ENCODE measurements at places on chromosomes 5 and 9.

GRCh38 chr9:136916330-136917184 lies 28.0 kb downstream of the FBXW5 start:
- H3K4me1 ChIP-seq: peaks cover 1% of the 10 kb centered on the region
- no peak for DNase-seq
- no peak overlapping the region for H3K4me3 ChIP-seq
- H3K27me3 ChIP-seq: no peaks in the 10 kb centered on the region
- no peak overlapping the region for H3K27ac ChIP-seq
- H3K36me3 ChIP-seq: peaks cover 60% of the 10 kb centered on the region

GRCh38 chr9:93254061-93254481 lies 70.1 kb downstream of the WNK2 start:
- no peak overlapping the region for H3K4me3 ChIP-seq
- no peak for DNase-seq
- no peaks in the 10 kb centered on the region for H3K4me1 ChIP-seq
- H3K27ac ChIP-seq: no peak overlapping the region
- peaks cover 5% of the 10 kb centered on the region for H3K27me3 ChIP-seq

DNA sequence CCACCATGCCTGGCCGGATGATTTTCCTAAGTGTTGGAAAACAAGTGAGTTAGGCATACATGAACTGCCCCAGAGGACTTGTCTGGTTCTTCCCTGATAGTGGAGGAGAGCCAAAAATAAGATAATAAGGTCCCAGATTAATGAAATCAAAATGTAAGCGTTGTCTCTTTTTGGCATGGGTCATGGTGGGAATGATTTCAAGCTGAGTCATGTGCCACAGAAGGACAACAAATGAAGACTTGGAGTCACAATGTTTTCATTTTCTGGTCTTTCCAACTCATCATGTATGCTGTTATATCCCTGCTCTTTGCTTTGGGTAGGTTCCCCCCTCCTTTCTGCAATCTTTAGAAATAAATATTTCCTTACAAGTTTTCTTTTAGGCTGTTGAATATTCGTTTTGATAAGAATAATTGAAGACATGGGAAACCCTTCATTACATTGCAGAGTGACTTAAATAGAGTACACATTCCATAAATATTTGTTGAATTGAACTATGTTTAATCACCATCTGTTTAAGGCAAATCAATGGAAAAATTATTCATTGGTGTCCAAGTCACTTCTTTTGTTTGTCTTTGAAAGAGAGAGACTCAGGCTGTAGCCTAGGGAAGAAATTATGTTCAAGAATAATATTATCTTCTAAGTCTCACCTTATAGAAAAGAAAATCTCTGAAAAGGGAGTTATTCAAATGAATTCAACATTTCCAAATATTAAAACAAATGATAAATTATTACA lies 196.3 kb downstream of the CSNK1G3 start:
- H3K4me3 ChIP-seq: no peak overlapping the region
- no peaks in the 10 kb centered on the region for H3K36me3 ChIP-seq
- peak overlapping the region; percentile 1 for H3K27ac ChIP-seq
- H3K27me3 ChIP-seq: no peaks in the 10 kb centered on the region

GRCh38 chr5:146048994-146049703 lies 56.2 kb downstream of the PLAC8L1 start:
- no peak overlapping the region for H3K4me3 ChIP-seq
- H3K4me1 ChIP-seq: peaks cover 12% of the 10 kb centered on the region
- H3K27ac ChIP-seq: no peak overlapping the region
- no peaks in the 10 kb centered on the region for H3K27me3 ChIP-seq

DNA sequence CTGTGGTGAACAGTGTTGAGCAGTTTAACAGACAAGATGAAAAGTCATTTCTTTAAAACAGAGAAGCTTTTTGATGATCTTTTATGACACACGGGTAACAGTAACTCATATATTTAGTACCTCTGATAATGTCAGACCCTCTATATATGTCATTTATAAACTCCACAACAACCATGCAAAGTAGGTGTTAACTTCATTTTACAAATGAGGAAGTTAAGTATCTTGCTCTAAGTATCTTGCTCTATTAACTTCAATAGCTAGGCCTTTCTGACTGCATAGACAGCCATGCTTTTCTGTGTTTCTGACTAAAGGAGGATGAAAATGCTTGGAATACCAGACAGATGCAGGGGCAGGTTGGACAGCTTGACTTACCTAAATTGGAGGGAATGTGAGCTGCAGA lies 1.8 kb downstream of the NUDT2 start:
- H3K27me3 ChIP-seq: no peaks in the 10 kb centered on the region
- DNase-seq: no peak
- no peak overlapping the region for H3K4me3 ChIP-seq
- no peak overlapping the region for H3K27ac ChIP-seq
- no peaks in the 10 kb centered on the region for H3K36me3 ChIP-seq

DNA sequence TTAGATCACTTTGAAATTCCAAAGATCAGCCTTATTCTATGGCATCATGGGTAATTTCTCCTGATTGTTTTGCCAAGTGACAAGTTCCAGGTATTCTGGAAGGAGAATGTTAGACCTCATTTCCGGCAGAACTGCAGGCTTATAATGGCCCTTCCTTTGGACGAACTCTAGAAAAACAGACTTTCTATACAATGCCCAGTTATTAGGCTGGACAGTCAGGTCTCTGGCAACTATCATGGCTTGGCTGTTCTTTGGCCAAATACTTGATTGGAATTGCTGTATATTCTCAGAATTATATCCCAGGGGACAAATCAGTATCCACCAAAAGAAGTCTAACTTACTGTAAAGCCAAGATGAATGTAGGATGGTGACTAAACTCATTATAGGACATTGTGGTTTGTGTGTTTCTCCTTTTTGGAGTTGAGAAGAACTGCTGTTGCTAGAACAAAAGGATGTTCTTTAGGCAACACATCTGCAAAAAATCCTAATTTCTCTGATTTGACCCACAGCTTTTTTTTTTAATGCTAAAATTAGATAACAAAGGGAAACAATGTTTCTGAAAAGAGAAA lies 69.0 kb downstream of the ADAMTSL1 start:
- H3K4me3 ChIP-seq: no peak overlapping the region
- H3K36me3 ChIP-seq: peaks cover 57% of the 10 kb centered on the region
- no peaks in the 10 kb centered on the region for H3K27me3 ChIP-seq
- peak overlapping the region; percentile 42 for H3K27ac ChIP-seq
- H3K4me1 ChIP-seq: peaks cover 1% of the 10 kb centered on the region

- no peak for DNase-seq
- H3K4me1 ChIP-seq: peaks cover 2% of the 10 kb centered on the region
- no peaks in the 10 kb centered on the region for H3K36me3 ChIP-seq
- H3K27ac ChIP-seq: no peak overlapping the region
- H3K4me3 ChIP-seq: no peak overlapping the region
Observed at GRCh38 chr5:71744009-71744790, 25.1 kb downstream of the CARTPT start.

DNA sequence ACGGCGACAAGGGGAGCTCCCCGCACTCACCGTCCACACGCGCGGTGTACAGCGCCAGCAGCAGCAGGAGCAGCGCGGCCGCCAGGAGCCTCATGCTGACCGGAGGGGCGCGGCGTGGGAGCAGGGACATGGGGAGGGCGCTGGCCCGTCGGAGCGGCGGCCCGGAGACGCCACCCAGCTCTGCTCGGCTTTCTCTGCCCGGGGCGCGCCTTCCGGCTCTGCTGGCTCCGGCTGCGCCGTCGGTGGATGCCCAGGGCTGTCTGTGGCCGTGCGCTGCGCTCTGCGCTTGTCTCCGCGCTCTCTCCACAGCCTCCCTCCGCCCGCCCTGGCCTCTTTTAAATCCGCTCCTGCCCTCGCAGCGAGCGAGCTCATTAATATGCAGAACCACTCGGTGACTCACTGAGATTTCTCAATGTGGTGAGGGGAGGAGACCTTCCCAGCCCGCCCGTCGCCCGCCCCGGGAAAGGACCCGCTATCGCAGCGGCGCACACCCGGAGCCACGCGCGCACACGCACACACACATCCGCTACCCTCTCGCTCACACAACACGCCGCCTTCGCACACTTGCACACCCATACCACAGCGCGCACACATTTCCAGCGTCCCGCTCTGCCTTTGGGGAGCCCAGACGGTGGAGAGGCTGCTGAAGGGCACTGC lies at the start of gene CXCL14:
CXCL14 (minus strand) TSS at position 307 of the 657 bp plus-strand sequence; CDS start at position 94, 213 bp downstream.
- H3K27ac ChIP-seq: no peak within 1 kb of the TSS
- H3K36me3 ChIP-seq: no peaks in the 10 kb centered on the region
- H3K4me3 ChIP-seq: peak within 1 kb of the TSS; percentile 70
- peaks cover 83% of the 10 kb centered on the region for H3K27me3 ChIP-seq
- DNase-seq: peak; percentile 57

DNA sequence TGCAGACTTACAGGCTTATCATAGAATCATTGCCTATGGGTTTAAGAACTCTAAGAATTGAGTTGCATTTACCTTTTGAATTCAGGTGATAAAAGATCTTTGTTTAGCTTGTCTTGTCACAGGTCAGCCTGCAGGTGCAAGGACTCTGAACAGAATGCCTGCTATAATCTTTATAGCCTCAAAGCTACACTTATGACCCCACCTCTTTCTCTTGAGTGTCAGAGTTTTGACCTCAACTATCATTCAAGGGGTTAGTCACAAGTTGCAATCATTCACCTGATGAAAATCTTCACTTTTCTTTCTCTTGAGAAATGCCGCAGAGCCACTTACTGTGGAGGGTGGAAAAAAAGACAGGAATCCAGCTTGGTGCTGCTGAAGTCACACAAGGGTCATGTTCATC lies 49.5 kb downstream of the ERCC6L2 start:
- no peak overlapping the region for H3K4me3 ChIP-seq
- DNase-seq: no peak
- no peak overlapping the region for H3K27ac ChIP-seq

- H3K4me1 ChIP-seq: peaks cover 69% of the 10 kb centered on the region
- H3K27me3 ChIP-seq: peaks cover 6% of the 10 kb centered on the region
- DNase-seq: no peak
Observed at GRCh38 chr9:136107953-136108647, 10.6 kb downstream of the TMEM250 start.

GRCh38 chr5:56164376-56164775 lies 68.8 kb downstream of the ANKRD55 start:
- H3K27me3 ChIP-seq: no peaks in the 10 kb centered on the region
- no peak overlapping the region for H3K27ac ChIP-seq
- peaks cover 1% of the 10 kb centered on the region for H3K4me1 ChIP-seq
- peak; percentile 53 for DNase-seq
- H3K4me3 ChIP-seq: no peak overlapping the region
- H3K36me3 ChIP-seq: no peaks in the 10 kb centered on the region

- H3K4me3 ChIP-seq: no peak overlapping the region
Observed at GRCh38 chr5:167964529-167964928, 326.9 kb upstream of the WWC1 start.

DNA sequence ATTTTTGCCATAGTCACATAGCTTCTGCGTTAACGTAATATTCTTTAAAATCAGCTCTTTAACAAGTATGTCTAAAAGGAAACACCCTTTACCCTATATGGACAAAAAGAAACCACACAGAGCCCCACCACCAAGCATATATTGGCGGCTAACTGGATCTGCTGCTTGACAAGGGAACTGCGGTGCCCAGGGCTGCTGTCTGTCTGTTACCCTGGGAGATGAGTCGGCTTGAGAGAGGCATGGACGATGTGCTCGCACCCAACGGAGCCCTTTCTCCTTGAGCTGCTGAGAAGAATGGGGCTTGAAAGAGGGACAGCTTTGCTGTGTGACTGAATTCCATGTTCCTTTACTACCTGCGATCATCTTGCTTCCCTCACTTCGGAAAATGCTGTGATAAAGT lies 158.6 kb upstream of the SHB start:
- H3K36me3 ChIP-seq: no peaks in the 10 kb centered on the region
- peaks cover 12% of the 10 kb centered on the region for H3K4me1 ChIP-seq
- no peak overlapping the region for H3K4me3 ChIP-seq
- H3K27me3 ChIP-seq: peaks cover 23% of the 10 kb centered on the region
- DNase-seq: peak; percentile 8
- H3K27ac ChIP-seq: peak overlapping the region; percentile 18

DNA sequence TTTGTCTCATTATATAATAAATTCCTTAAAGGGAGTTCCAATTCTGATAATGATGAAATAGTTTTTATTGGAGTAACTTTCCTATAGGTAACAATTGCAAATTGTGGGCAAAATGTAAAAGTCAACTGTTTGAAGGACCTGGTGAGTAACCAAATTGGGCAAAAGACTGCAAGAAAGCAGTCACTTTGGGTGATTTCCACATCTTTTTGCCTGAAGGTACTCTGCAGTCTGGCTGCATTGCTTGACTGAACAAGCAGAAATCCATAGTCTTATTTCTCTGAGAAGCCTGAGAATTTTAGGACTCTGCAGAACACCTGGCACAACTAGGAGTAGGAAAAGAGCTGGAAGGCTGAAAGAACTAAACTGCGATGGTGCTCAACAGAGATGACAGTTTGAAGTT lies 114.9 kb downstream of the HOMER1 start:
- H3K27me3 ChIP-seq: no peaks in the 10 kb centered on the region
- H3K4me3 ChIP-seq: no peak overlapping the region
- H3K4me1 ChIP-seq: peaks cover 2% of the 10 kb centered on the region
- peaks cover 13% of the 10 kb centered on the region for H3K36me3 ChIP-seq
- no peak overlapping the region for H3K27ac ChIP-seq

- H3K36me3 ChIP-seq: peaks cover 4% of the 10 kb centered on the region
- H3K4me1 ChIP-seq: peaks cover 23% of the 10 kb centered on the region
- DNase-seq: no peak
- no peak overlapping the region for H3K27ac ChIP-seq
- H3K27me3 ChIP-seq: peaks cover 6% of the 10 kb centered on the region
Observed at GRCh38 chr9:133457748-133458147, 2.0 kb upstream of the CACFD1 start.

GRCh38 chr9:14866200-14866749 lies 44.0 kb downstream of the FREM1 start:
- H3K27me3 ChIP-seq: peaks cover 3% of the 10 kb centered on the region
- no peak overlapping the region for H3K27ac ChIP-seq
- no peak for DNase-seq
- no peaks in the 10 kb centered on the region for H3K4me1 ChIP-seq
- H3K4me3 ChIP-seq: no peak overlapping the region

- no peak overlapping the region for H3K27ac ChIP-seq
- no peaks in the 10 kb centered on the region for H3K4me1 ChIP-seq
- H3K27me3 ChIP-seq: no peaks in the 10 kb centered on the region
- no peak for DNase-seq
- no peak overlapping the region for H3K4me3 ChIP-seq
Observed at GRCh38 chr5:2173151-2173834, 290.6 kb upstream of the IRX4 start.

GRCh38 chr5:152237531-152237930 lies 167.5 kb downstream of the NMUR2 start:
- no peak overlapping the region for H3K4me3 ChIP-seq
- no peaks in the 10 kb centered on the region for H3K4me1 ChIP-seq
- H3K36me3 ChIP-seq: no peaks in the 10 kb centered on the region
- no peaks in the 10 kb centered on the region for H3K27me3 ChIP-seq

- no peak overlapping the region for H3K4me3 ChIP-seq
- H3K27me3 ChIP-seq: peaks cover 19% of the 10 kb centered on the region
- no peaks in the 10 kb centered on the region for H3K36me3 ChIP-seq
- no peak for DNase-seq
- peaks cover 16% of the 10 kb centered on the region for H3K4me1 ChIP-seq
Observed at GRCh38 chr9:36922548-36922947, 111.5 kb downstream of the PAX5 start.

Data from mesenchymal stem cell (in vitro differentiated cells and primary cell).